Large intestine (tissue), 12 donors: ENCODE measurements at places on chromosomes 2 and 18. TPM values are rescaled to one million over a fixed set of nuclear protein-coding genes. Genes with fewer than 3 reads are reported as not detected.

DNA sequence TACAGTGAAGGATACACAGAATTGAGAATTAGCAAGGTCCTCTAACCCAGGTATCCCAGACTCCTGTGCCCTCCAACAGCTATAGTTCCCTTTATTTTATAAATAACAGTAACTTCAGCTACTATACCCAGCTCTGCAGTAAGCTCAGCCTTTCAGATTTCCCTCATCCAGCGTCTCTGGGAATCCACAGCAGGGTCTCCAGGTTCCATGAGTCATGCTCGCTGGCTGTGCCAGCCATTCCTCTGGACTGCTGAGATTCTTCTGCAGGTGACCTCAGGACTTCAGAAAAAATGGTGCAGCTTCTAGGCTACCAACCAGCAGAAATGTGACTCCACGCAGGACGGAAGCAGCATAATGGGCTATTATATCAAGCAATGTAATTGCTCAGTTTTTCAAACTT lies 419.3 kb downstream of the ZNF516 start:
- no peak for DNase-seq
- H3K27ac ChIP-seq = no peak overlapping the region
- H3K4me3 ChIP-seq = no peak overlapping the region
- no peaks in the 10 kb centered on the region for H3K4me1 ChIP-seq
- no peaks in the 10 kb centered on the region for H3K27me3 ChIP-seq

DNA sequence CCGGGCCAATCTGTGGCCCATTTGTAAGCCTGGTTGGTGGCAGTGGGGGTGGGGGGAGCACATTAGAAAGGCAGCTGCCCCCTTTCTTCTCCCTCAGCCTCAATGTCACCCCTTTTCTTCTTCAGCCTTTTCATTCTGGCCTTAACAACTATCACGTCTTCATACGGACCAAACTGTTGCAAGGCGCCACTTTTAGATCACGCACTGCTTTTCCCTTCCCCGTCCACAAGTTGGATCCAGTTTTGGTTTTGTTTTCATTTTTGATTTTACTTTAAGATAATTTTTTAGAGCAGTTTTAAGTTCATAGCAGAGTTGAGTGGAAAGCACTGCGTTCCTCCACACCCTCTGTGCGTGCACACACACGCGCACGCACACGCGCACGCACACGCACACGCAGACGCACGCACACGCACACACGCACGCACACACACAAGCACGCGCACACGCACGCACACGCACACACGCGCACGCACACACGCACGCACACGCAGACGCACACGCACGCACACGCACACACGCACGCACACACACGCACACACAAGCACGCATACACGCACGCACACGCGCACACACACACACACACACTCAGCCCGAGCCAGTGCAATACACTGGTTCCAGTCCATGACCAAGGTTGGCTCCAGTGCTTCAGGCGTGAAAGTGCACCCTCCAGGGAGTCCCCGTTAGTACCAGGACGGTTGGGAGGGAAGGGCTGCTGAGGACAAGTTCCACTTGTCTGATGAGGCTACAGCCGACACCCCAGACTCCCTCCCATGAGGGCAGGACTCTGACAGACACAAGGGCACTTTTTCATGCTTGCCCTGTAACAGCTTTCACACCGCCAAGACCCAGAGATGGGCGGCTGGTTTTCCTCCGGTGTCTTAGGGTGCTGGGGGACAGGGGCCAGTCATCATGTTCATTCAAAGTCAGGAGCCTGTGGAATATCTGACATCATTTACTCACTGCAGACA lies 22.4 kb downstream of the FBLN7 start:
- no peaks in the 10 kb centered on the region for H3K27me3 ChIP-seq
- H3K36me3 ChIP-seq = no peaks in the 10 kb centered on the region
- H3K27ac ChIP-seq = no peak overlapping the region
- no peak overlapping the region for H3K4me3 ChIP-seq
- DNase-seq = no peak

ITPRIPL1 gene
- polyA plus RNA-seq = 1.9 TPM

DNA sequence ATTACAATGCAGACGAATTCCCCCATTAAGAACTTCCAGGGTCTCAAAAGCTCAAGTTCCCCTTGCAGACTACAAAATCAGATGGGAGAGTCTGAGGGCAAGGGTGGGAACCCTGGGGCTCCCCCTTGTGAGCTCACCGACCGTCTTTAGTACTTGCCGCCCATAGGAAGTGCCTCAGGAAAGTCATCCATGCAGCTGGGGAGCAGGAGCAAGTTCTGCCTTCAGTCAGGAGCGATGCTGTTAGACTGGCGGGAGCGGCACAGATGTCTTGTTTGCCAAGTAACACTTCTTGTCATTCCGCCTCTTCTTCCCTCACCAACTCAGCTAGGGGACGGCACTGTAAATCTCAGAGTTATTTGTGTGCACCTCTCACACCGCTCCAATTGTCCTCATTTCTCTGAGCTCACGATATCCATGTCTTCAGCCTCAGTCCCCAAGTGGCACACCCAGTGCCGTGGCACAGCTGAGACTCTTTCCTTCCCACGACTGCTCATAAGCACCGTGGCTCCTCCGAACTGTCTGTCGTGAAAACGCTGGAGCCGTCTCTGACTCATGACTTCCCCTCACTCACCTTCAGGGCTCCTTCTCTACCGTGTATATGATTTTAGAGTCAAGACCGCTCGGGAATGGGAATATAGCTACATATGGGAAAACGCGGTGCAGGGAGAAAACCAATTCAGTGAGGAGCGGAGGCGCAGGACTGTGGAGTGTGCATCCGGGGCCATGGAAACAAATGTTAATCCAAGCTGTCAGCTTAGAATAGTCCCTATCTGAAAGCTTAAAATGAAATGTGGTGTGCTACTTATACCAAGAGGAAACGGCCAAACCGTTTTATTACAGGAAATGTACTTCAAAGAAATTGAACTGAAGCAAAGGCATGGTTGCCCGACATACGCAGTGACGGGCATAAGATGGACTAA lies 34.0 kb downstream of the UXS1 start:
- H3K4me3 ChIP-seq = no peak overlapping the region
- DNase-seq = no peak
- H3K27me3 ChIP-seq = no peaks in the 10 kb centered on the region
- H3K36me3 ChIP-seq = peaks cover 33% of the 10 kb centered on the region
- no peak overlapping the region for H3K27ac ChIP-seq
- H3K4me1 ChIP-seq = peaks cover 7% of the 10 kb centered on the region

DNA sequence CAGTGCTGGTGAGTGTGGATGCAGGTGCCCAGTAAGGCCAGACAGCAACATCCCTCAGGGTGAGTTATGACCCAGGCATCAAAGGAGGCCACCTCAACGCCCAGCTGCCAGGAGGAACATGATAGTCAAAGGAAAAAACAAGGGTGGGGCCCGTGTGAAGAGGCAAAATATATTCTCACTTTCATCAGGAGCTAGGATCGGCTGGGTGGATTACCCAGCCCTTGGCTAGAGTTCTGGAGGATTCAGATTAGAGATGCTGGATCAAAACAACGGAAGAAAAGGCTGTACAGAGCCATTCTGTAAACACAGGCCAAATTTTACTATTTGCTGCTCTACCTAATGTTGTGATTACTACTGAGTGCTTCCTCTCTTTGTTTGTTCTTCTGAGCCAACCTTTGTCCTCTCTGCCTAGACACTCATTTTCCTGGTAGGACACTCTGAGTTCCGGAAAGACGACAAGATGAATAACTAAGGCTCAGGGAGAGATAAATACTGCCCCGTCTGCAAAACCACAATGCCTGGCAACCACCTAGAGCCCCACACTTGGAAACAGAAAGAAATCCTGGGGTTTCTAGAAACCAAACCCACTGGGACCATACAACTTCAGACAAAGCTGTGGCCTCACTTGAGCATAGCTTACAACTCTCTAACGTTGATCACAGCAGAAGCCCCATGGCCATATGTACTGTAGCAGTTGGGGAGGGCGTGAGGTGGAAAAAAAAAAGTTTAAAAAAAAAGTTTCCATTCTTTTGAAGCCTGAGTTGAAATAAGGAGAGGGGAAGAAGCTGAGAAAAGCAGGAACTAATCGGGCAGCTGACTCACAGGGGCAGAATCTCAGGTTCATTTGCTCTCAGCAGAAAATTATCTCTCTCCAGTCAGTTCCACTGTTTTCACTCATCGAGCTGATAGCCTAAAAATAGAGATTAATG lies 17.8 kb upstream of the PMAIP1 start:
- peak; percentile 74 for DNase-seq
- no peak overlapping the region for H3K4me3 ChIP-seq
- H3K36me3 ChIP-seq = no peaks in the 10 kb centered on the region
- peaks cover 26% of the 10 kb centered on the region for H3K4me1 ChIP-seq
